ENCODE measurements at places on chromosomes 4 and X.

GRCh38 chrX:65578346-65578745 is 43.8 kb upstream of the LAS1L start:
- no peak for DNase-seq

- no peak for DNase-seq
Measured at GRCh38 chrX:48090123-48090522, 18.7 kb upstream of the ZNF630 start.

DNA sequence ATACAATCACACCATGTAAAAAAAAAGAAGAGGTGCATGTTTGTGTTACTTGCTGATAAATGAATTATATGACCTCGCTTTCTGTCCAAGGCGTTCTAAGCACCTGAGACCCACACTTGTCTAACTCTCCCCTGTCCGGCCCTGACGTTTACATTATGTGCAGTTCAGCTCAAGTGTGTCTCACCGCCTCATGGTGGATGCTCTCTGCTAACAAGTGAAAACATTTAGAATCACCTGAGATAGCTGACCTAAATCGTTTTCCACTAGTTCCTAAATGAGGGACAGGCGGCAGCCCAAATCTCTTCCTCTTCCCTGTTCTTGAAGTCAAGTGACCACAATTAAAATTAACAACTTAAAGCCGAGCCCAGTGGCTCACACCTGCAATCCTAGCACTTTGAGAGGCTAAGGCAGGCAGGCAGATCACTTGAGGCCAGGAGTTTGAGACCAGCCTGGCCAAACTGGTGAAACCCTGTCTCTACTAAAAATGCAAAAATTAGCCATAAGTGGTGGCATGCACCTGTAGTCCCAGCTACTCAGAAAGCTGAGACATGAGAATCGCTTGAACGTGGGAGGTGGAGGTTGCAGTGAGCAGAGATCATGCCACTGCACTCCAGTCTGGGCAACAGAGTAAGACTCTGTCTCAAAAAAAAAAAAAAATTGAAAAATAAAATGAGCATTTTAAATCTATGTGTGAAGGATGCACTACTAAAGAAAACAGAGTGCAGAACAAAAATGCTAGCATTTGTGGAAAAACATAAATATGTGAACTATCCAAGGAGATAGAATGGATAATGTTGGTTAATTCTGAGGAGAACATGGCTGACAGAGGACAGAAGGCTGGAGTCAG is 3.9 kb upstream of the TIFA start:
- no peak for DNase-seq

GRCh38 chr4:161428180-161428965 is 735.4 kb downstream of the FSTL5 start:
- no peak for DNase-seq

DNA sequence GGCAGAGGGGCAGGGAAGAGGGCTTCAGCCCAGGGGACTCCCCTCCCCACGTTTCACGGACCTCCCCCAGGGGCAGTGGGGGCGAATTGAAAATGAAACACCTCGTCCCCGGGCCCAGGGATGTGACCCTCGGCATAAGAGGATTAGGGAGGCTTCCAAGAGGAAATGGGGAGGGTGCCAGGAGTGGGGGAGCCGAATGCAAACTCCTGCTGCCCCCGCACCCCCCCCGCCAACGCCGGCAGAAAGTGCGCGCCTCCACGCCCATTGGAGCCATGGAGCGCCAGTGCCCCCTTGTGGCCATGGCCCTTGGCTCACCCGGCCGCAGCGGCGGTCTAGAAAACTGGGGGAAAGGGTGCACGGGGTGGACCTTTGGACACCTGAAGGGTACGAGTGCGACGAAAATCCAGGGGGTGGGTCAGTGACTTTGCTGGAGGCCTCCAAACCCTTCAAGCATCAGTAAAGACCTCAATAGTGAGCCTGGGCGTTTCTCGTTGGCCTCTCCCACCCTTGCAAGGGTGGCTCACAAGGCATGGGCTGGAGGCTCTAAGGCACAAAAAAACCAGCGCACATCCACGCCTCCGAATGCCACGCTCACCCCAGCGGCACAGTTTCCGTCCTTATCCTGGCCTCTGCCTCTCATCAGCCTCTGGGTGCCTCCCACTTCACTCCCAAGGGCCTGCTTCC is 120.8 kb upstream of the PJA1 start:
- peak; percentile 18 for DNase-seq

DNA sequence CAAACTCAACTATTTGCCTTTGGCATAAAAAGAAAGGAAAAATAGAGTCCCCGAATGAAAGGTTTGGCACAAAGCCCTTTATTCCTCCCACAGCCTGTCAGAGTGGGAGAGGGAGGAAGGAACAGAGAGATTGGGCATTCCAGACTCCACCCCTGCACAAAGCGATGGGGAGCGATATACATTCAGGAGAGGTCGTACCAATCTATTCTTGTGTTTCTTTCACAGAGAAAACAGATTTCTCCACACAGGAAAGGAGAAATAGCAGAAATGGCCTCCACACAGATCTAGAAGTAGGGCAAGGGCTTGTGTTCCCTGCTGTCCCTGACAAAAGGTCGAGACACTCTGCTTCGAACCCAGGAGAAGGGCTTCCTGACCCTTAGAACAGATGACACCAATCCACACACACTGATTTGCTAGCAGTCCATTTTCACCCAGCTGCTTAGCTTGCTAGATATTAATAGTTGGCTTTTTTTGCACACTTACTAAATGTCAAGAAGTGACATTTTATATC is 197.4 kb downstream of the MAML3 start:
- DNase-seq: no peak

GRCh38 chr4:56671860-56672259 is 9.2 kb downstream of the HOPX start:
- DNase-seq: no peak

DNA sequence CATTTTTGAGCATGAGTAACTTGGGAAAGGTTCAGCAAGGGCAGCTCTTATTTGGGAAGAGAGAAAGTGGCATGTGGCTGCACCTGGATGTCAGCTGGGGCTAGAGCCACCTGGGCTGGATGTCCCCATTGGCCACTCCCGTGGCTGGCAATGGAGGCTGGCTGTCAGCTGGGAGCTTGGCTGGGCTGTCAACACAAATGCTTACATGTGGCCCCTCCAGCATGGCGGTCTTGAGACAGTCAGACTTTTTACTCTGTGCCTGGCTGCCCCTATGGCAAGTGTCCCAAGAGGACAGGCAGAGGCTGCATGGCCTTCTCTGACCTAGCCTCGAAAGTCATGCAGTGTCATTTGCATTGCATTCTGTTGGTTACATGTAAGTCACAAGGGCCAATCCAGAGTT is 99.6 kb downstream of the FAM53A start:
- no peak for DNase-seq

GRCh38 chrX:72254816-72255215 is 16.0 kb upstream of the ERCC6L start:
- DNase-seq: no peak

DNA sequence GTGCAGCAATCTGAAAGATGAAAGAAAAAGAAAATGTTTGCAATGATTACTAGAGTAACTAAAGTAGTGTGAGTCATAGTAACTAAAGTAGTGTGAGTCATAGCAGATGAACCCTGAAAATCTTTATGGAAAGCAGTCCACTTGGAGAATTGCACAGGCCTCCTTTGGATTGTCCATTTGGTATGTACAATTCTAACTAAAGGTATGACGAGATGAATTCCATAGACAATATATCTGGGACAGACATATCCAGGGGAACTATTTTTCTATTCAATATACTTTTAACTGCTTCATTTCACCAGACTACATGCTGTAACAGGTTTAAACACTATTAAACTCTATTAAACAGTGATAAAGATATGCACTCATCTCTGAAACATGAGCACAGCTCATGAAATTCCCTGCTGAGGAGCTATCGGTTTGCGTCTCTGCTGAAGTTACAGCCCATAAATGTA is 798.7 kb downstream of the PCDH7 start:
- peak; percentile 84 for DNase-seq

DNA sequence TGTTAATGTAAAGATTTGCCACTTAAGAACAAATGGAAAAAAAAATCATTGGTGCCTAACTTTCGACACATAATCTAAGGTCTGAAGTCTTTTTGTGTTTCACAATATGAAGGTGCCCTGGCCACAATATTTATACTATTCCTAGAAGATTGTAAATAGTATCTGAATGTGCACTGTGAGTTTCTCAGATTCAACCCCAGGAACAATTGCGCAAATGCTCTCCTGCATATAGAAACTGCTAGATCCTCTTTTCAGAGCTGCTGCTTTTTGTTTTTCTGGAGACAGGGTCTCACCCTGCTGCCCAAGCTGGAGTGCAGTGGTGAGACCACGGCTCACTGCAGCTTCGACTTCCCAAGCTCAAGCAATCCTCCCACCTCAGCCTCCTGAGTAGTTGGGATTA is 480.1 kb upstream of the FTHL17 start:
- no peak for DNase-seq

DNA sequence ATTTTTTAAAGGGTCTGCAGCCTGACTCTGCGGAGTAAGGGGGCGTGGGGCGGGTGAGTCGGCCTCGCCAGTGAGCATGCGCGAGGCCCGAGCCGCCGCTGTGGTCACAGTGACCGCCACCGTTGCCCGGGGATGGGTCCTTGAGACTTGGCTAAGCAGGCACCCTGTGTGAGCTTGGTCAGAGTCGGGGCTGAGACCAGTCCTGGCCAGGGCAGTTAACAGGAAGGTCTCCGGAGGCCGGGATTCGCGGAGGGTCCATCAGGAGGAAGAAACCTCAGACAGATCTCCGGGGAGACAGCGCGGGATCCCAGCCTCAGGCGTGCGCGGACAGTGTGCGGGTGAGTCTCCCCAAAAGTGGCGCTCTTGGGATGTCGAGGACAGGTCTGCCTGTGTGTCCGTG is 1384.4 kb upstream of the PCDH10 start:
- DNase-seq: no peak

GRCh38 chrX:100695302-100695701 is 36.6 kb downstream of the SYTL4 start:
- DNase-seq: no peak

Measured in ACHN (cell line).